NB4 (cell line): ENCODE measurements at places on chromosomes 2 and 18.
A peak's percentile ranks its signal among the peaks of the same experiment; 100 is the strongest.

DNA sequence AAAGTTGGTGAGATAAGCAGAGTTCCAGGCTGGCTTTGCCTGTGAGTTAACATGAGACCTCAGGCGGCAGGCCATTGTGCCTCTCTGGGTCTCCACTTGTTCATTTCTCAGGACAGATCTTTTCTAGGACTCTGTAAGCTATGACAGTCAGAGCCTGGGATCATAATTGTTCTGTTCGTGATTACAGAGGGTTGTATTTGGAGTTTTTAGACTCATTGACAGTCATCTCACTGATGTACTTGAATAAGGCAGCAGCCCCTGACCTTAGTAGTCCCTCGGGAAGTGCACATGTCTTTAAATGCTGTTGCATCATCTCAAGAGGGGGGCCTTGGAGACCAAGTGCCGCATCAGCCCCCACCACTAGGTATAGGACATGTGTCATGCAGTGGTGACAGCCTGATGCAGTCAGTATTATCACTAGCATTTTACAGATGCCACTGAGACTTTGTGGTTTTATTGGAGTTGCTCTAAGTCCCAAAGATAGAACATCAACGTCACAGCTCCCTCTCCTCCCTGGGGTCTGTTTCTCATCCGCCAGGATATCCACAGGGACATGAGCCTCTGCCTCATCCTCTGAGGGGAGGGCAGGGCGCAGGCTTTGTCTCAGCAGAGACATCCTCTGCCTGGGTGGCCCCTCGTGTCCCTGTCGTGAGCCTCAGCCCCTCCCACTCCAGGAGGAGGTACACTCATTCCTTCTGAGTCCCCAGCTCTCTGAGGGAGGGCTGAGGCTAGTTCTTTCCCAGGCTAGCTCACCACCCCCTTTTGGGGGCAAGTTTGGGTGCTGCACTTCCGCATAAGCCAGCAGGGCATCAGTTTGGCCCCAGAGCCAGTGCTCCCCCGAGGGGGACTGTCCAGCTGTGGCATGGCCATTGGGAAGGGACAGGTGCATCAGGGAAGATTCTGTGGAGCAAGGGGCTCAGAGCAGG is 14.1 kb downstream of the GLI2 start:
- peak; percentile 27 for DNase-seq

DNA sequence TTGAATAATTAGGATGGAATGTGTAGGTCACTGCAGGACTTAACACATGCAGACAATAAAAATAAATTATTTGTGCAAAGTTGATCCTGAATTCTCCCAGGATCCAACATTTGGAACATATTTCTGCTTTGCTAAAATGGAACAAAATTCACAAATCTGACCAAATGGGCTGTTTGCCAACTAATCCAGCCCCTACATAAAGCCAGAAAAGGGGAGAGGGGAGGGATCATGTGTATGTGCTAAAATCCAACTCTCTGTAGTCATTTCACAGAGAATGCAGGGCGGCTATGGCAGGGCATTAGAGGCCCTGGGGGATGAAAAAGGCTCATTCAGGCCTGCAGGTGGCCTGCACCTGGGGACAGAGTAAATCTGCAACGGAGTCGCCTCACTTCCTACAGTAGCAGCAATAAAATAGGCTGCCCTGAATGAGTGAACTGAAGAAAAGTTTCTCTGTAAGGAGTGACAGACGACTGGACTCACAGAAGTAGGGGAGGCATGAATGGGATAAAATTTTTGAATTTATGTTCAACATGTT is 4.0 kb upstream of the ZFP36L2 start:
- no peak for DNase-seq

DNA sequence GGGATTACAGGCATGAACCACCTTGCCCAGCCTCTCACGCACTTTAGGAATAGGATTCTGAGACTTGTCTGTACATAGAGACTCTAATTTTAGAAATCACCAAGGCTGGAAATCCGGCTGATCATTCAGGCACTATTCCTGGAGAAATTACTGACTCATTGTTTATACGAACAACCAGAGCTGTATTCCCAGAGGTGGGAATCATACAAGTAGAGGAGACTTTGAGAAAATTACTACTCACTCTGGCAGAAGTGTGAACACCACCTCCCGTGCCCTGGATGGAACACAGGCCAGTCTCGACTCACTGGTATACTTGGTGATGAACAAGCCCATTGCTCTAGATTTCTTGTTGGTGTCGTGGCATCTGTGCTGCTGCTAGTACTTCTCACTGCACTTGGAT is 5.8 kb upstream of the ADNP2 start:
- DNase-seq = no peak

DNA sequence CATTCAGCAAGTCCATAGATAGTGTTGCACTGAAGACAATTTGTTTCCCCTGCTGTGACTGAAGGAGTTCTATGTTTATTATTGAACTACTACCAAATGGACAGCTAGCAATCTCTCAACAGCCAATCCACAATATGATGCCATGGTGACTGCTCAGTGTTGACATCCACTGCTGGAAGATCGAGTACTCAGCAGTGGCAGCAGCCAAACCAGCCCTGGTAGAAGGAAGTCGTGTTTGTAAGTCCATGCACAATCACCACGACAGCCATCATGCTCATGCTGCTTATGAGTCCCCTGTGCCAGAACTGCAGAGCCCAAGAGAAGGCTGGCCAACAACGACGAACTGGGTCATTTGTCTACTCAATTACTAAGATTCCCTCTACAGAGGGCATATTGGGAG is 66.4 kb downstream of the OSR1 start:
- DNase-seq = no peak

DNA sequence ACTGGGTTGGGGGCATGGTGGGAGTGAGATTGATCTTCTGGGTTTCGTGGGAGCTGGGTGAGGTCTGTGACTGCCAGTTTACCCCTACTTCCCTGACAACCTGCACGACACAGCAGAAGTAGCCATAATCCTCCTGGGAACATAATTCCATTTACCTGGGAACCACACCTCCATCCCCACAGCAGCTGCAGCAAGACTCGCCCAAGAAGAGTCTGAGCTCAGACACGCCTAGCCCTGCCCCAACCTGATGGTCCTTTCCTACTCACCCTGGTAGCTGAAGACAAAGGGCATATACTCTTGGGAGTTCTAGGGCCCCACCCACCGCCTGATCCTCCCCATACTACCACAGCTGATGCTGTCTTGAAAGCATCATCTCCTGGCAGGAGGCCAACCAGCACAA is 43.8 kb downstream of the FLACC1 start:
- DNase-seq = no peak

DNA sequence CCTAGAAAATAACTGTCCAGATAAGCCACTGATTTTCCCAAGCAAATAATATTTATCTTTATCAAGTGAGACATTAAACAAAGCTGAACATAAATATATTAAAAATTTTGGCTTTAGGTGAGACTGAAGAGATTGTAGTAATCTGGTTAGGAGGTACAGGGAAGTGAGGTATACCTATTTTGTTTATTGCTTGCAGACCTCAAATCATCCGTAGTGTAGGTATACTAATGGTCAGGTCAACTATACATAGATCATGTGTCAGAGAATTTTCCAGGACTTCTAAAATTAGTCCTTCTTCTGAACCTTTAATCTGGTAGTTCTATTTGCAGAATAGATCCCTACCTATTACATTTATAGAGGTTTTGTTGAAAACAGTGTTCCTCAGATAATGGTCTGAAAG is 41.5 kb downstream of the SP140 start:
- no peak for DNase-seq

DNA sequence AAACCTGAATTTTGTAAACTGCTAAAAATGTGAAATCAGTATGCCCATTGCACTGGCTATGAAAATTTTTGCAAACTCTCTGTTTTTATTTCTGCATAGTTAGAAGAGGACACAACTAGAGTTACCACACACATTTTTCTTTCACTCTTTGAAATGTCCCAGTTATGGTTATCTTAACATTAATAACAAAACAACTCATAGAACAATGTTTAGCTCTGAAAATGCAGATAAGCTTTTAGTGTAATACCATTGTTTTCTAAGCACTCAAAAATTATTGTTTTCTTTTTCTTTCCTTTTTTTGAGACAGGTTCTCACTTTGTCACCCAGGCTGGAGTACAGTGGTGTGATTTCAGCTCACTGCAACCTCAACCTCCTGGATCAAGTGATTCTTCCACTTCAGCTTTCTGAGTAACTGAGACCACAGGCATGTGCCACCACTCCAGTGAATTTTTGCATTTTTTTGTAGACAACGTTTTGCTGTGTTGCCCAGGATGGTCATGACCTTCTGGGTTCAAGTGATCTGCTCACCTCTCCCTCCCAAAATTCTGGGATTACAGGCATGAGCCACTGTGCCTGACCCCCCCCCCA is 1204.5 kb upstream of the ZEB2 start:
- no peak for DNase-seq

DNA sequence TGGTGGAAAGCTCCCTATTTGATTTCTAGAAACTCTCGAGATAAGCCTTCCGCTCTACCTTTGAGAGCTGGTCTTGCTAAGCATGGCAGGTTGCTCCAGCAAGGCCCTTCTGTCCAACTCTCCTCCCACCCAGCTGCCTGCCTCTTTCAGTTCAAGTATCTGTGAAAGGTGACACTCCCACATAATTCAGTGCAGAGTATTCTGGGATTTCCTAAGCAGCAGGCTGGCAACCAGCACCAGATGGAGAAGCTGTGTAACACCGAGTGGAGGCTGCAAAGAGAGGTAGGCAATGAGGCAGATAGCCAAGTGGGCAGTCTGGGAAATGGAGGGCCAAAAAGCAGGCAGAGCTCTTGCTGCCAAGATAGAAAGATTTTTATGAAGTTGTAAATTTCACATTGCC is 88.4 kb upstream of the CAVIN2 start:
- DNase-seq = no peak

DNA sequence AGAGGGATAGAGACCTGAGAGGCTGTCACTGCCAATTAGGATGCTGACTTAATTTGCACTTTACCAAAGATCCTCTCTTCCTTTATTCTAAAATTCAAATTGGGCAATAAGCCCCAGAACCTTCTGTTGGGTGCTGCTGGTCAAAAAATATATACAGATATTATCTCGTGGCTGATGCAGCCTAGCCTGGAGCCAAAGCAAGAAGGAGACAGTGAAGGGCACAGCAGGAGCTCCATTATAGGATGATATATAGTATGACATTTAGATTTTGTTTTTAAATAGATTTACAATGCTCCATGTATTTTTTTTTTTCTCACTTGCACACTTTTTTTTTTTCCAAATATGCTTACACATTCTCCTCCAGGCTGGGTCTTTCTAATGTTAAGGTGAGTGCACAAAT is 579.3 kb downstream of the PIK3C3 start:
- DNase-seq = no peak
